Fibroblast of lung (primary cell): ENCODE measurements at places on chromosomes 1 and 21.

DNA sequence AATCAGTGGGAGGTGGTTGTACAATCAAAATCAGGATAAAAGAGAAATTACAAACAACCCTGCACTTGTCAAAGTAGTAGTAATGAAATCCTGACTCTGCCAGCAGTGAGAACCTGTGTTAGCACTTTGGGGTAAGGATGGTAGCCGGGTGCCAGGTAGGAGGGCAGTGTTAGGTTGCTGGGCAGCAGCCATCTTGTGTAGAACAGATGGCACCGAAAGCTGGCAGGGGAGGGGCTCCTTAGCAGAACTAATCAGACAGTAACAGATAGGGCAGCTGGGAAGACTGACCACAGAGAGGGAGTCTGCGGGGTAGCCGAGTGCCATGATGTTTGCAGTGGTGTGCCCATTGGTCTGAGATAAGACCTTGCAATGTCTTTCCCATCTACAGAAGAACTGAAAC, 137.3 kb downstream of the SDCCAG8 start:
- no peak for DNase-seq
- H3K27me3 ChIP-seq, result no peaks in the 10 kb centered on the region
- H3K4me3 ChIP-seq, result no peak overlapping the region
- no peaks in the 10 kb centered on the region for H3K36me3 ChIP-seq
- no peak overlapping the region for H3K27ac ChIP-seq

GRCh38 chr1:56468518-56468917, 110.8 kb downstream of the PLPP3 start:
- H3K36me3 ChIP-seq, result no peaks in the 10 kb centered on the region
- no peak overlapping the region for H3K4me3 ChIP-seq
- H3K27me3 ChIP-seq, result no peaks in the 10 kb centered on the region

GRCh38 chr21:25115021-25115420, 492.3 kb downstream of the MRPL39 start:
- H3K27ac ChIP-seq, result no peak overlapping the region
- DNase-seq, result no peak
- H3K4me3 ChIP-seq, result no peak overlapping the region

- no peaks in the 10 kb centered on the region for H3K27me3 ChIP-seq
- H3K4me1 ChIP-seq, result peaks cover 3% of the 10 kb centered on the region
- H3K4me3 ChIP-seq, result no peak overlapping the region
- no peak overlapping the region for H3K27ac ChIP-seq
- no peak for DNase-seq
- H3K36me3 ChIP-seq, result no peaks in the 10 kb centered on the region
Measured at GRCh38 chr1:243748227-243748626, 101.8 kb downstream of the AKT3 start.

DNA sequence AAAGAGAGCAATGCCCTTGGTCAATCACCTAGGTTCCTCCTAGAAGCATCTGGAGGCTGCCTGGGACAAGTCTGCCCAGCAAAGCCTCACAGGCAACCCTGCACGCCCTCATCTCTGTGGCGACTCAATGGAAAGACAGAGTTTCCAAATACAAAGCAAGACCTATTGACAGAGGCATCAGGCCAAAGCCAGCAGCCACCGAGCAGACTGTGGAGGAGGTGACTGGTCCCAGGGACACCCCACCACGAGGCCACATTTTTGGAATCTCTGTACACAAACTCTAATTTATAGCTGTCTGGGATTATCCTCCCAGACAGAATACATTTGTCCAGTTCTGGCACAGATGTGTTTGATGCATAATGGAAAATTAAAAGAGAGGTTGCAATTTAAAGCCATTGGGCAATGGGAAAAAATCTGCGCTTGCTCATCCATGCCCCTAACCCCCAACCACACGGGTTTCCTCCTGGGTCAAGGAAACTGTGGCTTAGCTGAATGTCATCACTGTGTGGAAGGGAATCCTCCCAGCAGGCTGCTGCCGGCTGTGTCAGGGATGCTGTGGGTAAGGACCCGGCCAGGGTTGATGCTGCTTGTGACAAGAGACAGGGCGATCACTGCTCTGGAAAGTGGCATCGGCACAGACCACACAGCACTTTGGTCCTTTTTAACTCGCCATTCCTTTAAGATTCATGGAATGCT, 14.3 kb downstream of the TSPAN2 start:
- peak; percentile 45 for DNase-seq
- H3K4me3 ChIP-seq, result no peak overlapping the region
- H3K4me1 ChIP-seq, result no peaks in the 10 kb centered on the region
- no peak overlapping the region for H3K27ac ChIP-seq
- H3K27me3 ChIP-seq, result peaks cover 17% of the 10 kb centered on the region

GRCh38 chr1:65527190-65527589, 106.7 kb downstream of the LEPR start:
- H3K27ac ChIP-seq, result no peak overlapping the region
- no peaks in the 10 kb centered on the region for H3K4me1 ChIP-seq
- DNase-seq, result peak; percentile 50
- H3K4me3 ChIP-seq, result peak overlapping the region; percentile 13

DNA sequence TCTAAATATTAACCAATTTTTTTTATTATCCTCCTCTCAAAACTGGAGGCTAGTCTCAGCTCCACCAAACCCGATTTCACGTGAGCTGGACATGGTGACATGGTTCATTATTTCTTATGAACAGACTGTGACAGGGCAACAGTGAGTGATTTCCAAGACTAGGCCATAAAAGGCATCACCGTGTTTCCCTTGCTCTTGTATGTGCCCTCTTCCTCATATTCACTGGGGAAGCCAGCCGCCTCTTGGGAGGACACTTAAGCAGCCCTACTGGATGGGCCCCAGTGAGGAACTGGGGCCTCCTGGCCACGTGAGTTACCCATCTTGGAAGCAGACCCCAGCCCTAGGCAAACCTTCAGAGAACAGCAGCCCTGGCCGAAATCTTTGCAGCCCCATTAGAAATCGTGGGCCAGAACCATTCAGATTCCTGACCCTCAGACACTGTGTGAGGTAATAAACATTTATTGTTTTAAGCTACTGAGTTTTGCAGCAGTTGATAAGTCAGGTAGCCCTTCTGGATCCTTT, 105.0 kb downstream of the GALNT2 start:
- no peak overlapping the region for H3K4me3 ChIP-seq
- H3K27ac ChIP-seq, result no peak overlapping the region
- H3K36me3 ChIP-seq, result no peaks in the 10 kb centered on the region
- H3K27me3 ChIP-seq, result no peaks in the 10 kb centered on the region
- DNase-seq, result no peak

GRCh38 chr21:39318091-39318959, 4.9 kb upstream of the BRWD1 start:
- H3K27ac ChIP-seq, result no peak overlapping the region
- no peak overlapping the region for H3K4me3 ChIP-seq

DNA sequence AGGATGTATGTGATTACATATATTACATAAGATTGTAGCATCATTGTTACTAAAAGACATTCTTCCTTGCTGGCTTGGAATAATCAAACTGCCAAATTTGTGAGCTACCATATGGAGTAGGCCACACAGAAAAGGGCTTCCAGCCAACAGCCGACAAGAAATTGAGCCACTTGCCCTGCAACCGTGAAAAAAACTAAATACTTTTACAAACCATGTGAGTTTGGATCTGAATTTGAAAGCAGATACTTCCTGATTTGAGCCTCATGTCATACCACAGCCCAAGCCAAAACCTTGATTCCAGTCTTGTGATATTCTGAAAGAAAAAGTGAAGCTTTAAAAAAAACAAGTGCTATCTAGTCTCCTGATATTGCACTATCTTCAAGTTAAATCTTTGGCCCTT, 55.6 kb upstream of the PRMT6 start:
- no peaks in the 10 kb centered on the region for H3K4me1 ChIP-seq
- no peaks in the 10 kb centered on the region for H3K36me3 ChIP-seq
- H3K27me3 ChIP-seq, result no peaks in the 10 kb centered on the region
- no peak overlapping the region for H3K4me3 ChIP-seq
- no peak overlapping the region for H3K27ac ChIP-seq

DNA sequence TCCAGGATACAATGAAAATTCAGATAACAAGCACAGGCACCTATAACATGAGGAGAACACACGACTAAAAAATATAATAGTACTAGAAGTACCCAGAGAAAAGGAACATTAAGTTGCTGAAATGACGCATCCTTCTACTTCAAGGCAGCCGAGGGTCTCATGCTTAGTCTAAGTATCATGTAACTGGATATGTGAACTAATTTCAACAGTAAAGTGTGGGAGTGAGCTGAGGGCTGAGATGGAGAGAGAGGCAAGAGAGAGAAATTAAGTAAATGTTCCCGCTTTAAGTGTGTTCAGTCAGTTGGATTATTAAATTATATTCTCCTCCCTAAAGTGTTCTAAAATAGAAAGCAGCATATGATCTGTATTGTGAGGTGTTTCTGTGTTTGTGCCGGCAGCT, 152.2 kb upstream of the KRTAP19-8 start:
- no peak overlapping the region for H3K4me3 ChIP-seq
- DNase-seq, result no peak
- no peaks in the 10 kb centered on the region for H3K27me3 ChIP-seq
- H3K27ac ChIP-seq, result no peak overlapping the region
- no peaks in the 10 kb centered on the region for H3K4me1 ChIP-seq

DNA sequence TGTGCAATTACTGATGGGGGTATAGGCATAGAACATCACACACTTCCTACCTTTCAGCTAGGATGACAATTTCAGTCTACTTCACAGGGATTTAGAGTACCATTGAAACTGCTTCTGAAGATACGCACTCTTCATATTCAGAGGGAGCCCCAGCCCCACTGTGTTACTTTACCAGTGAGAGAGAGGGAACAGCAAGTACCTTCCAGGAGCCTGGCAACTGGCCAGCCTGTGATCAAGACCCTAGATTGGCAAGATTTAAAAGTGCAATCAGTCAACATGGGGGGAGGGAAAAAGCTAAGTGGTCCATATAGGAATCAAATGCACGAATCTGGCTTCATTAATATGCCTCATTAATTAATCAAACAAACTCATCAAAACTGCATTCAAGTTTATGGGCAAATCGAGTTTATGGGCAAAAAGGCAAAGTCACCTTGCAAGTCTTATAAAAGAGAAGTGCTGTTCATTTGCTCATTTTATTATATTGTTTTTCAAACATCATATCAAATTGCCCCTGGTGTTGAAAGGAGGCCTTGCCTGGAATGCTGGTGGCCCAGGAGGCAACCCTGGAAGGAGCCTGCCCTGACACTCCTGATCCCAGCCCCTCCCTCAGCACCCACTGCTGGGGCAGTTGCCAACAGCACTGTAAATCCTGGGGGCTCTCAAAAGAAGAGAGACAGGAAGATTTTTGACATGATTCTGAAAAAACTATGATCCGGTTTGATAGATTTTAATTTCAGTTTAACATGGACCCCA, 184.9 kb upstream of the DPT start:
- H3K27me3 ChIP-seq, result no peaks in the 10 kb centered on the region
- no peak overlapping the region for H3K27ac ChIP-seq
- H3K4me1 ChIP-seq, result no peaks in the 10 kb centered on the region
- no peak overlapping the region for H3K4me3 ChIP-seq
- DNase-seq, result no peak

GRCh38 chr1:233295237-233295974, at the start of gene PCNX2:
Gene PCNX2, minus strand, starts transcription at chr1:233295725. Its CDS starts 247 bp downstream, at chr1:233295478.
- H3K4me1 ChIP-seq, result peaks cover 2% of the 10 kb centered on the region
- peak within 1 kb of the TSS; percentile 89 for H3K4me3 ChIP-seq
- H3K27ac ChIP-seq, result peak within 1 kb of the TSS; percentile 60
- no peaks in the 10 kb centered on the region for H3K27me3 ChIP-seq
- H3K36me3 ChIP-seq, result no peaks in the 10 kb centered on the region

DNA sequence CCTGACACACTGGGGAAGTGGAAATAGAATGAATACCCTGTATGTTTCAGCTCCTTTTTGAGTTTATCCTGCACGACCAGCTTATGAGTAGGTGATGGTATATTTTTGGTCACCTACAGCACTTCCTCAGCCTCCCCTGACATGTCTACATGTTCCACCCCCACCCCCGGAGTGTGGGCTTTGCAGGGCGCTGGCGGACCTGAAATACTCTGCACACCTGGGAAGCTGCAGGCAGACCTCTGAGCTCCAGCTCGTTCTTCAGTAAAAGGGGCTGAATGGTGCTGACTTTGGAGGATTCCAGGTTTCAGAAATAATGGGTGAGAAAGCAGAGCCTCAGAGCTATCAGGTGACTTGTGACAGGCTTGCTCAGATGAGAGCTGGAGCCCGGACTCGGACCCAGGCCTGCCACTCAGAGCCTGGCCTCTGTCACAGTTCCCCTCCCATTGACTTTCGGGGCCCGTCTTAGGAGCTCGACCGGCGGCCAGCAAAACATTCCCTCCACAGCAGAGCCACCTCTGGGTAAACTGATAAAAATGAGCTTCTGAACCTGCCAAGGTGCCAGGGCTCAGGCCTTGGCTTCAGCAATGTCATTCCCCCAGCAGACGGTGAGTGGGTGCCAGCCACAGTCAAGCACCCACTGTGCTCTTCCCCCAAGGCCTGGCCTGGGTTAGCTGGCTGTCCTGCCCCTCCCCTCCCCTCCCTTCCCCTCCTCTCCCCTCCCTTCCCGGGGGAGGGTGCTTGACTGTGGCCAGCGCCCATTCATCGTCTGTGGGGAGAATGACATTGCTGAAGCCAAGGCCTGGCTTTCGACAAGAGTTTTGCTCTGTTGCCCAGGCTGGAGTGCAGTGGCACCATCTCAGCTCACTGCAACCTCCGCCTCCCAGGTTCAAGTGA, 30.1 kb downstream of the DOP1B start:
- H3K27ac ChIP-seq, result no peak overlapping the region
- no peak overlapping the region for H3K4me3 ChIP-seq
- H3K4me1 ChIP-seq, result no peaks in the 10 kb centered on the region
- no peak for DNase-seq
- H3K27me3 ChIP-seq, result no peaks in the 10 kb centered on the region
- no peaks in the 10 kb centered on the region for H3K36me3 ChIP-seq

- H3K4me1 ChIP-seq, result no peaks in the 10 kb centered on the region
- no peak overlapping the region for H3K27ac ChIP-seq
- DNase-seq, result no peak
- no peak overlapping the region for H3K4me3 ChIP-seq
Measured at GRCh38 chr21:14737922-14738321, 191.8 kb upstream of the SAMSN1 start.

DNA sequence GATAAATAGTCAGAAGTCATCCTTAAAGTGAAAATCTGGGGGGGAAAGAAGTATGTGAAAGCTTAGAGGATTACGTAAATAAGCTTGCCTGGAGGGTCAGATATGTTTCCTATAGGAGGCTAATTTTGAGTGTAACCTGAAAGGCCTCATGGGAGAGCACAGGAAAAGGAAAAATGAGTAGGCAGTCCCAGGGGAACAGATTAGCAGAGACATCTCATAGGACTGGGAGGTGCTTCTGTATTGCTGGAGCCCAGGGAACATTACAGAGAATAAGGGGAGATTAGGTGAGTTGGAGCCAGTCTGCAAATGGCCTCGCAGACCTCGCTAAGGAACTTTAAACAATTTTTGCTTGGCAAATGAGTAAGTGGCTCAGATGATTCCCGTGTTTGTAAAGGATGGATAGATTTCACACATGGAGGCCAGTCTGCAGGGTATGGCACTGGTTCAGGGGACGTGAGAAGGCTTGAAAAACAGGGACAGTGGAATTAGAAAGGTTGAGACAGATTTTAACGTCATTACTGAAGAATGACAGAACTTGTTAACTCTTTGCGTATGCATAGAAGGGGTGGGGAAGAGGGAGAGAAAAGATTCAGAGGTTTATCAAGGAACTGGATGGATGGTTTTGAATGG, 149.1 kb downstream of the GREM2 start:
- no peaks in the 10 kb centered on the region for H3K4me1 ChIP-seq
- no peaks in the 10 kb centered on the region for H3K27me3 ChIP-seq
- H3K4me3 ChIP-seq, result no peak overlapping the region
- no peak for DNase-seq
